H7 (cell line): ENCODE measurements at places on chromosomes 7 and 10.

GRCh38 chr7:37452346-37452745, 3.7 kb upstream of the ELMO1 start:
- peak; percentile 38 for DNase-seq

GRCh38 chr7:4835398-4836205, 26.2 kb downstream of the PAPOLB start:
- DNase-seq: peak; percentile 52

DNA sequence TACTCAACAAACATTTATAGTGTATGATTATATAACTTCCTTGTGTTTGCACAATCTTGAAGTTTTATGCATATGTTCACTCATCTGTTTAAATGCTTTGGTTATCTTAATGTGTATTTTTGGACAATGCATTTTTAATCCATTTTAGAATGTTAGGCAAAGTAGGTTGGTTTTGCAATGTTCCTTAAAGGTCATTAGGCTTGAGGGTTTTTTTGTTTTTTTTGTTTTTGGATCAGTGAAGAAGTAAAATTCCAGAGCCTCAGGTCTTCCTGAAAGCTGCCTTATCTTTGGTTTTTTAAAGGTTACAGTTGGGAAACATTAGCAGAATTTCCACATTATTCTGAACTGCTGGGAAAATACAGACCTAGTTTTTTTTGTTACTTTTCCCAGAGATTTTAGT, 12.8 kb downstream of the MDFIC start:
- no peak for DNase-seq

DNA sequence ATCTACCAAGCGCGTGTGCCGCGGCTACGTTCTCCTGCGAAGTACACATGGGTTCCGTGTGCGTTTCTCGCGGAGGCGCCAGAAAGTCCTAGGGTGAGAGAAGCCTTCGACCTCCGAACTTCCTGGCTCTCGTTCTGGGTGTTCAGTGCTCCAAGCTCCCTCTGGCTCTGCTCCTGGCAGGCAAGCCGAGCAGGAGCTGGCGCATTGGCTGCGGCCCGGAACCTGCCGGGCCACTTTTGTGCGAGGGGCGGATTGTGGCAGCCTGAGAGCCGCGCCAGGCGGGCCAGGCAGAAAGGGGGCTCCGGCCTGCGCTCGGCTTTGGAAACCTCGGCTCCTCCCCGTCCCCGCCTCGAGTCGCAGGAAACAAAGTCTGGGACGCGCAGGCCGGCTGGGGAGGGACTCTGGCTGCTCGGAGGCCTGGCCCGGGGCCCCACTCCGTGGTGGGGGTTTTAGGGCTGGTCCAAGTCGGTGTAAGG, 9.6 kb downstream of the EMX2 start:
- DNase-seq: peak; percentile 83

- DNase-seq: peak; percentile 34
These were observed 166.8 kb downstream of the IQUB start for GRCh38 chr7:123367484-123368122.

DNA sequence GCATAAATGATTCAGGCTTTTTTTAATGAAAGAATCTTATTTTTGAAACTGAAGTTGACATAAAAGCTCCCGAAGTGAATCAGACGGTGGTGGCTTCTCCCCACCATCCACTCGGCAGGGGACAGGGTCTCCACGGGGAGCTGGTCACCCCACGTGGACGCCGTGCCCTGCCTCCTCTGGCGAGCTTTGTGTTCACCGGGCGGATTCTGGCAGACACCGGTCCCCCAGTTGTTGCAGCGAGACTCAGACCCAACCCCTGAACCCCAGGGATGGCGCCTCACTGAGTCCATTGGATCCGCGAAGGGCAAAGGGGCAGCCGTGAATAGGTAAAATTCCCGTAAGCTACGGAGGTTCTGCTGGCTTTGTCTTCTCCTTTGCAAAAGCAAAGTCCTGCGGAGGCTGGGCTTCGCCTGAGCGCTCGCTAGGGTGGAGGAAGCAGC, 38.4 kb downstream of the PTPRN2 start:
- DNase-seq: no peak

- no peak for DNase-seq
These were observed 70.0 kb downstream of the AMPH start for GRCh38 chr7:38561166-38561565.

DNA sequence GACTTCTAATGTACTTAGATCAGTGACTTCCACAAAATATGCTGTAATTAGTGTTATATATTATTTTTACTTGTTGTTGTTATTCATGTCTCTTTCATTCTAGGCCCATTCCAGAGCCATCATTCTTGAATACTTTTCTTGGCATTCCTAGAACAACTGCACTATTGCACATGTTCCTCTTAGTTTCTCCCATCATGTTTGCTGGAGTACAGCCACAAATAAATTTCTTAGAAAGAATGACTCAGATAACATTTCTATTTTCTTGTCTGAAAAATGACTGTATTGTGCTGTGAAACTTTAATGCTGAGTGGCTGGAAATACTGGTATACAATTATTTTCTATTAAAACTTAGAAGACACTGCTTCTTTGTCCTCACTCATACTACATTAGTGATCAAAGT, 651.0 kb upstream of the STEAP1 start:
- no peak for DNase-seq

DNA sequence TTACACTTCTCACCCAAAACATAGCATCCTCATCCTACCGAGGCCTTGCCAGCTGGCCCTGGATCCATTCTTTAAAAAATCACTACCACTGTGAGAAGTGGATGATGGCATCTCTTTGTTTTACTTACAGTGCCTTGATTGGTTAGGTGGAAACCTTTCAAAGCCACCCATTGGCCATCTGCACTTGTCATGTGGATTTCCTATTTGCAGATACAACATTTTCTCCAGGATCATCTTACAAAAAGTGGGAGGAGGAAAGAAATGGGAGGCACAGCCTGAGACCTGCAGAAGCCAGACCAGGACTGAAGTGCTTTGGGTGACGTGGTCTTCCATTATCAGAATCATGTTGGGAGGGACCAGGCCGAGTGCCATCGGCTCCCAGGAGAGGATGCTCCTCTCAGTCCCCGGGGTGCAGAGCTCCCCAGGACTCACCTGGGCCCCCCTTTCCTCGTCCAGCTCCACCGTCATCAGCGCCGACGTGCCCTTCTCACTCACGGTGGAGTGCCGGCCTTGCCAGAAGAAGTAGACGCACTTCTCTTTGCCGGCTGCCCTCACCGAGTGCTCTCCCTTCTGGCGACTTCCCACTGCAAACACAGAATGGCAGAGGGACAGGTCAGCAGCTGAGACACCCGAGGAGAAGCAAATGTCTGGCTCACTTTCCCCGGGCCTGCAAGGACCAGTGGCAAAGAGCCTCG, 161.2 kb downstream of the SVIL start:
- no peak for DNase-seq

DNA sequence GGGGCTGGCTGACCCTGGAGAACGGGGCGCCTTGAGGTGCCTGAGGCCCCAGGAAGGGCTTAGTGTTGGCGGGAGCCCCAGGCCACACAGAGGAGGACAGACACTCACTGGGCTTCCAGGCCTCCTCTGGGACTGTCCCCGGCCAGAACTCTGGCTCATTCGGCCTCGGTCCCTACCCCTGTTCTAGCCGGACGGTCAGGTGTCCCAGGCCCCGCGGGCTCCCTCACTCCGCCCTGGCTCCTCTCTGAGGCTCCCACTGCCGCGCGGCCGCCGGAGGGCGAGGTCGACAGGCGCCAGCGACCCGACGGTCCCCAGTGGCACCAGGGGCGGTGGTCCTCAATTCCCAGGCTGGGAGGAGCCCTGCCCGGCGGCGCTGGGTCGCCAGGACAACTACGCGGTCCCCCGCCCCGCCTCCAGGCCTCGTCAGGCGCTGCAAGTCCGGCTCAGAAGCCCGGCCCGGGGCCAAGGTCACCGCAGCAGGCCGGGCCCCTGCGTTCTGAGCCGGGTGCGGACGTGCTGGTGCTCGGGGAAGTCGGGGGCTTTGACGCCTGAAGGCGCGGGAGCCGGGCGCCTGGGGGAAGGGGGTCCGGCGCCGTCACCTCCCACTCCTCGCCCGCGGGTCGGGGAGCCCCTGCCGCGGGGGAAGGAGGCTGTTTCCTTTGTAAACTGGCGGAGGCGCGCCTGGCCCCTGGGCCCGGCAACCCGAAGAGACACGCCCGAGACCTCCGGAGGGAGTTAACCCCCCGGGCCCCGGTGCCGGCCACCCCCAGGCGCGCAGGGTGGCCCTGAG, 1.1 kb upstream of the PWWP2B start:
- peak; percentile 92 for DNase-seq

- DNase-seq: no peak
These were observed 5.8 kb downstream of the C7orf57 start for GRCh38 chr7:48040944-48041652.

DNA sequence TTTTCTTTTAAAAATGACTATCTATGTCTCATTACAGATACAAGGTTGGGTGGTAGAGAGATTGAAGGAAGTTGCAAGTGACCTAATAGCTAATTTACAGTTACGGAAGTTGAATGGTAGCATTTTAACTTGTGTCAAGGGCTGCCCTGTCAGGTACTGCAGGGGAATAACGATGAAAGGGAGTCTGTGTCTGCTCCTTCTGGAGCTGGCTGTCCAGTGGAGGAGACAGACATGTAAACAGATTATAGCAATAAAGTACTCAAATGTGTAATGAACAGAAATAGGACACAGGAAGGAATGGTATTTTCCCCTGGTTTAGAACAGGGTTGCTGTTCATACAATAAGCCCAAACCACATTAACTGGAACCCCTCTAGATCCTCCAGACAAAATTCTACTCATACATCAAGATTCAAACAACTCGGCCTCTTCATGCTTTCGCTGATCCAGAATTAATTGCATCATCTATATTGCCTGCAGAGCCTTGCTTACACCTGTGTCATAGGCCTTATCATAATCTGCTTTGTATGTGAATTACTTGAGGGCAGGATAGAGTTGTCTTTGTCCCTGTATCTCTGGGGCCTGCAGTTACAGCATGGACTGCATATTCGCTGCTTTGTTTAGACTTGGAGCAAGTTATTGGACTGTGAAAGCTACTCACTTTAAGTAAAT, 42.8 kb downstream of the AUTS2 start:
- DNase-seq: no peak

GRCh38 chr7:17679458-17679857, 260.8 kb downstream of the SNX13 start:
- no peak for DNase-seq

- no peak for DNase-seq
These were observed 270.5 kb downstream of the POU6F2 start for GRCh38 chr7:39248041-39248691.

DNA sequence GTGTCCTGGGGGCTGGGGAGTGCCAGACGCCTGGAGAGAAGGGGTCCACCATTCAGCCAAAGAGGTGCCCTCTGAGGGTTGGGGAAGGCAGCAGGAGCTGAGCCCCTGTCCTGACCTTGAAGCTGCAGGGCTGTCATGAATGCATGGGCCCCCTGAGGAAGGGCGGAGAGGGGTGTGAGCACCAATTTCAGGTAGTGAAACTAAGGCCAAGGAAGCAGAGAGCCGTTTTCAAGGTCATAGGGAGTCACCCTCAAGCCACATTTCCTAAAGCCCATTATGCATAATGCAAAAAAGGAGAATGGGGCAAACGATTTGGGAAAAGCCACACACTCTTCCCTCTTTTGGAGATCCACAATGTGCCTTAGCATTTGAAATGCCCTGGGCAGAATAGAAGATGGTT, 37.2 kb downstream of the FIGNL1 start:
- DNase-seq: no peak

GRCh38 chr10:111656066-111656465, 527.5 kb downstream of the GPAM start:
- DNase-seq: no peak

- no peak for DNase-seq
These were observed 148.6 kb upstream of the NAMPT start for GRCh38 chr7:106433377-106433776.

- DNase-seq: peak; percentile 60
These were observed 842 bp downstream of the ZNF22 start for GRCh38 chr10:45001381-45002148.

DNA sequence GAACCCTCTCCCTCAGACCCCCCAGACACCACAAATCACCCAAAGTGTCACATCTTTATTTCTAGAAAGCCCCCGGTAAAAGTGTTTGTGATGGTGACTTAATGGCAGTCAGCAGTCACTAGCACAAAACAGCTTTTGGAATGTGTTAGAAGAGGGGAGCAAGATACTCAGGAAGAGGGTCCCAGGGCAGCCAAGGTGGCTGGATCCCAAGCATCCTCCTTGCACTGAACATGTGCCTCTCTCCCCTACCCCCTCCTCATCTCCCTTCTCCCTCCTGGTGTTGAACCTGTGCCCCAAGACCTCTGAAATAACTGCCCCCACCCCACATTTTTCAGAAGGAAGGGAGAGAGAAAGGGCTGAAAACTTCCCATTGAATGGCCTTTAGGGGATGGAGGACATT, 37.8 kb upstream of the MXI1 start:
- DNase-seq: no peak
